ENCODE measurements at places on chromosomes 1 and 21. TPM values are rescaled to one million over a fixed set of nuclear protein-coding genes. Genes with fewer than 3 reads are reported as not detected.

GRCh38 chr1:29256979-29257804 is 20.9 kb downstream of the PTPRU start:
- no peaks in the 10 kb centered on the region for H3K36me3 ChIP-seq
- no peak overlapping the region for H3K27ac ChIP-seq
- H3K4me1 ChIP-seq: peaks cover 18% of the 10 kb centered on the region
- H3K27me3 ChIP-seq: peaks cover 34% of the 10 kb centered on the region
- H3K4me3 ChIP-seq: no peak overlapping the region
- DNase-seq: no peak

DNA sequence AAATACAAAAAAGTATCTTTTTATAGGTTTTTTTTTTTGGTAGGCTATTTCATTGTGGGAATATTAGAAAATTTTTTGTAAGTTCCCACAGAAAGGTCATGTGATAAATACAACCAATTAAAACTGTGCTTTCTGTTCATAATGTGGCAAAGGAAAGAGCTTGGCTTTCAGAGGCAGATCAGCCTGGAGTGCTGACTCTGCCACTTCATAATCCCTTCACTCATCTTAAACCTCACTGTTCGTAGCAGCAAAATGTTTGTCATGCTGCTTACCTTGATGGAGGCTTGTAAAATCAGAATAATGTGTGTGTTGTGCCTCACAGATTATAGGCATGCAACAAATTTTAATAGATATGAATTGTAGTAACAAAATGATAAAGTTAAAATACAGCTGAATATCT is 176.8 kb downstream of the ZP4 start:
- no peak overlapping the region for H3K27ac ChIP-seq
- no peak overlapping the region for H3K4me3 ChIP-seq
- DNase-seq: no peak
- H3K27me3 ChIP-seq: no peaks in the 10 kb centered on the region
- peaks cover 25% of the 10 kb centered on the region for H3K36me3 ChIP-seq

- H3K27ac ChIP-seq: no peak overlapping the region
- peaks cover 23% of the 10 kb centered on the region for H3K4me1 ChIP-seq
- H3K4me3 ChIP-seq: no peak overlapping the region
- DNase-seq: no peak
Observed at GRCh38 chr1:8443558-8444194, 125.8 kb downstream of the SLC45A1 start.

GRCh38 chr1:6651909-6652308 is 27.2 kb downstream of the THAP3 start:
- no peak for DNase-seq
- no peak overlapping the region for H3K27ac ChIP-seq
- H3K36me3 ChIP-seq: peaks cover 55% of the 10 kb centered on the region
- no peak overlapping the region for H3K4me3 ChIP-seq
- peaks cover 4% of the 10 kb centered on the region for H3K4me1 ChIP-seq

The KLHDC8A gene
- total RNA-seq: 0.27 TPM

The WNT3A gene
- total RNA-seq: not detected

- no peaks in the 10 kb centered on the region for H3K27me3 ChIP-seq
- H3K4me3 ChIP-seq: no peak overlapping the region
- no peaks in the 10 kb centered on the region for H3K36me3 ChIP-seq
- H3K27ac ChIP-seq: no peak overlapping the region
- no peak for DNase-seq
Observed at GRCh38 chr1:41720861-41721410, 197.8 kb downstream of the HIVEP3 start.
